ENCODE measurements at places on chromosomes 7 and 10.

GRCh38 chr10:24928163-24928562, 24.2 kb downstream of the PRTFDC1 start:
- DNase-seq, result no peak

DNA sequence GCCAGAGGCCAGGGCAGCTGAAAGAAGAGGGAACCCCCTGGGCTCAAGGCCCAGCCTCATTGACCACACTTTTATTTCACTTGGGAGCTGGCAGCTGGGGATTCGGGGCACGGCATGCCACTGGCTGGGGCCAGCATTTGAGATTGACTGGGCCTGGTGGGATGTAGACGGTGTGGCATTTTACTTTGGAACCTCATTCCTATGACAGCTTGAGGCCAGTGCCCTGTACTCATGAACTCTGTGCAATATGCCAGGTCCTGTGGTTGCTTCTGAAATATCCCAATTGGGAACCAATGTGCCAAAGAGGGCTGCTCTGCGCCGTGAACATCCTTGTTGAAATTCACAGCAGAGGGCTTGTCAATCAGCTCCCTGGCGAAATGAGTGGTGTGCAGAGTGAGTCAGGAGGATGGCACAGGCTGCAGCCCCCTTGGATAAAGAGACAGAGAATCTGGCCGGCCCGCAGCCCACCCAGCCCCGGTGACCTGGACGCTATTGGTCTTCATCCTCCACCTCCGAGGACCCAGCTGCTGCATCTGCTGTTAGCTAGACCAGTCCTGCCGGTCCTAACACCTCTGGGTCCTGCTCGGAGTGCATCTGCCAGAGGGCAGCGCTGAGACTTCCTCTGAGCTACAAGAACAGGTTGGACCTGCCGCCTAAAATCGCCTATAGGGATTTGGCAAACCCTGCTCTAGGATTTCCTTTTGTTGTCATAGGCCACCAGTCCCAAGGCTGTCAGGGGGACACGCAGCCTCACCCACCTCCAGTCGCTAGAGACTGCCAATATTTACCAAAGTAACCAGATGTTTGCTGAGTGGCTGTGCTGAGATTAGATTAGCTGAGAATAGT, 58.0 kb downstream of the PRKAG2 start:
- DNase-seq, result no peak

DNA sequence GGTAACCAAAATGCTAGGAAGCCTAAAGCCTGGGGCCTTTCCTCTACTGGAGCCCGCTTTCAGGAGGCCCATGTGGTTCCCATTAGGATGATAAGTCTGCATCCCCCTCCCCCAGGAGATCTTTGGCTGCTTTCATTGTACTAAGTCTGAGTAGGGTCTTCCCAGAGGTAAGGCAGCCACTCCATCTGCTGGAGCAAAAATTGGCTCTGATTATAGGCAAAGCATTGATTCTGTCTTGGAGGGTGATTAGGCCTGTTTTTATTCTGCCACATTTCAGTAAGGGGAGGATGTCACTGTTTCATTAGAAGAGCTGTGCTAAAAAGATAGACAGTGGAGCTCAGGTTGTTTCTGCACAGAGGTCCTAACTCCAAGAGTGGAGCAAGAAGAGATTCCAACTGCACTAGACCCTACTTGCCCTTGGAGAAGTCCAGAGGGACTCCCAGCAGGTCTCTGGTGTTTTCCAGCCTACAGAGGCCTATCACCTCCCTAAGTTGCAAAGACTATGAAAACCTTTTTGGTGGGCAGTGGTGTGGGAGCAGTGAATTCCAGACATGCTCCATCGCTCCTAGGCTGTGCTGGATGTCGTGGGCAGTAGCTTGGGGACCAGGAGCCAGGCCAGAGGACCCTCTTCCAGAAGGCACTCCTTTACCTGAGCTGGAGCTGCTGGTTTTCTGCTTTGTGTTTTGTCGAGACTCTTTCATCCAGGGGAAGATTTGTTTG, 7.1 kb upstream of the HOXA2 start:
- DNase-seq, result no peak

GRCh38 chr7:7704867-7705266, 13.5 kb downstream of the RPA3 start:
- no peak for DNase-seq

GRCh38 chr7:74235518-74236268, 18.5 kb downstream of the RFC2 start:
- DNase-seq, result no peak

DNA sequence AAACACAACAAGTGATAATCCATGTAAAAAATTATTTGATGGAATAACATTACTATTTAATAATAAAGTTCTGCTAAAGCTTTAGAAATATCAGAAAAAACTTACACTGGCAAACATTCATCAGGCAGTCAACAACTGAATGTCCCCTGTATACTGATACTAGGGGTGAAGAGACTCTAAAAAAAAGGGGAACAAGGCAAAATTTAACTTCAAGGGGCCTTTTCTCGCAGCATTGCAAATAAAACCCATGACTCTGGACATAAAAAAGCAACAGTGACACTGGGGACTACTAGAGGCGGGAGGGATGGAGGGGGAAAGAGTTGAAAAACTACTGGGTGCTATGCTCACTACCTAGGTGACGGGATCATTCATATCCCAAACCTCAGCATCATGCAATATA, 5.8 kb upstream of the IFRD1 start:
- no peak for DNase-seq

DNA sequence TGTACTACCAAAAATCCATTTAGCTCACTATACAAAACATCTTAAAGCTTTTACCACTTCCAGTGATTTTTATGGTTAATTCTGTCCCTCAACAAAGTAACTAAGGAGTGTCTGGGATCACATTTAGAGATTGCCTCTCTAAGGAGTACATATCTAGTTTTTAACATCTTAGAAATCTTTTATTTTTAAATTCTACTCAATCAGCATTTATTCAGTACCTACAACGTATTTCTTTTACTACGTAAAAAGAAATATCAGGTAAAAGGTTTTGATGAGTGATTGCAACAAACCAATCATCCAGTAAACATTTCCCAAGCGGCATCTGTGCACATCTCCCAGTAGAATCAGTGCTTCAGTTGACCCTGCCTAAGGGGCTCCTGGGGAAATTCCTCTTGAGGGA, 31.9 kb downstream of the LAMB1 start:
- DNase-seq, result no peak

- no peak for DNase-seq
Measured at GRCh38 chr10:15703151-15703880, 16.4 kb downstream of the ITGA8 start.

GRCh38 chr7:134654104-134654775, 7.6 kb downstream of the BPGM start:
- DNase-seq, result no peak

DNA sequence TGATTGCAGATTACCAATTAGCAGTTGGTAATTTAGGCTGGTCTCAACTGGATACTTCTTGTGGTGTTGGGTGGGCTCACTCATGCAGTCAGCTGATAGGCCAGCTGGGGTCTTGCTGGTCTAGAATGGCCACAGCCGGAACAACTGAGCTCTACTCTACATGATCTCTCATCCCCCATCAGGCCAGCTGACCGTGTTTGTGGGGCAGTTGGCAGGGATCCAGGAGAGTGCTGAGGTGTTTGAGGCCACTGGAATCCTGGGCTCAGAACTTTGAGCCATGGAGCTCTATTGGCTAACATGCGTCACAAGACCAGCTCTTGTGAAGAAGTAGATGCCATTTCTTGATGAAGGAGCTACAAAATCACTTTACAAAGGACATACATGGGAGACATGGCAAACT, 242.4 kb downstream of the GFRA1 start:
- no peak for DNase-seq

- no peak for DNase-seq
Measured at GRCh38 chr7:18771834-18772566, 276.5 kb downstream of the HDAC9 start.

GRCh38 chr10:88028654-88029053, 165.2 kb downstream of the PTEN start:
- DNase-seq, result no peak

GRCh38 chr10:71774916-71775702, 1.8 kb upstream of the VSIR start:
- DNase-seq, result no peak

DNA sequence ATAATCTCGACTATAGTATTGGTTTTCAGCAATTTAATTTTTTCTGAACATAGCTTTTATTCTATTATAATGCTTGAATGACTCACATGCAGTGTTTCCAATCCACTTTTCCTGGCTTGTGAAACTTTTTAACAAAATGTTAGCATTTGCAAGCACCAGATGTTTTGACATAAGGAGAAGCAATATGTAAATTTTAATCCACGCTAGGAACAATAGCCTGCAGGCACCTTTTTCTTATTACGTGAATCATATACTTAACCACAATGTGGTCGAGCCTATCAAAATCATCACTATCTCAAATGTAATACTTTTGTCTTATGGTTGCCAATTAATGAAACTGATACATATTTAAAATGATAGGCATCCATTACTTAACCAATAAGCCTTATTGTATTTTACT, 97.1 kb downstream of the TFEC start:
- DNase-seq, result no peak

- DNase-seq, result no peak
Measured at GRCh38 chr7:132300599-132301277, 275.5 kb downstream of the PLXNA4 start.

All from left forelimb (tissue), 1 donor.